Glutamatergic neuron (in vitro differentiated cells): ENCODE measurements at places on chromosomes 7 and 10.

DNA sequence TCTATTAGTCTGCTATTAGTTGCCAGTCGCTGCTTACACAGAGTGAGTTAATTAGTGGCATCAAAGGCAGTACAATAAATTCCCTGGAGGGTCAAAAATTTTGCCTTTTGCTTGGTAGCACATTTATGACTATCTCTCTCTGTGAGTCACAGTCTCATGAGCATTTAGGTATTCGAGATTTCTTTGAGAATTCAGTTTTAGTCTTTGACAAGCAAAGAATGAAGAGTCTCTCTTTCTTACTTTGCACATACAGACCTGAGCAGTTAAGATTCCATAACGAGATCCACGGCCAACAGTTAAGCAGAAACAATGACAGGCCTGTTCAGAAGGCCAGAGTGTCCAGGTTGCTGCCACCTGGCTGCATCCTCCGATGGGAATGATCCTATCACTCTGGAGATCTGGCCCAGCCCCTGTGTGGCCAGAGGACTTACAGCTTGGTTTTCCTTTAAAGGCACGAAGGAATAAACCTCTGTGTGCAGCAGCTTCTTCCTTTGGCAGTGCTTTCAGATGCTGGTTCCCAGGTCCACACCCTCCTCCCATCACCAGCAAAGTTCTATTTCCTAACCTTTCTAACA is 80.6 kb downstream of the GLI3 start:
- H3K4me1 ChIP-seq: peaks cover 28% of the 10 kb centered on the region
- no peak overlapping the region for H3K4me3 ChIP-seq
- H3K36me3 ChIP-seq: no peaks in the 10 kb centered on the region
- H3K27ac ChIP-seq: no peak overlapping the region

DNA sequence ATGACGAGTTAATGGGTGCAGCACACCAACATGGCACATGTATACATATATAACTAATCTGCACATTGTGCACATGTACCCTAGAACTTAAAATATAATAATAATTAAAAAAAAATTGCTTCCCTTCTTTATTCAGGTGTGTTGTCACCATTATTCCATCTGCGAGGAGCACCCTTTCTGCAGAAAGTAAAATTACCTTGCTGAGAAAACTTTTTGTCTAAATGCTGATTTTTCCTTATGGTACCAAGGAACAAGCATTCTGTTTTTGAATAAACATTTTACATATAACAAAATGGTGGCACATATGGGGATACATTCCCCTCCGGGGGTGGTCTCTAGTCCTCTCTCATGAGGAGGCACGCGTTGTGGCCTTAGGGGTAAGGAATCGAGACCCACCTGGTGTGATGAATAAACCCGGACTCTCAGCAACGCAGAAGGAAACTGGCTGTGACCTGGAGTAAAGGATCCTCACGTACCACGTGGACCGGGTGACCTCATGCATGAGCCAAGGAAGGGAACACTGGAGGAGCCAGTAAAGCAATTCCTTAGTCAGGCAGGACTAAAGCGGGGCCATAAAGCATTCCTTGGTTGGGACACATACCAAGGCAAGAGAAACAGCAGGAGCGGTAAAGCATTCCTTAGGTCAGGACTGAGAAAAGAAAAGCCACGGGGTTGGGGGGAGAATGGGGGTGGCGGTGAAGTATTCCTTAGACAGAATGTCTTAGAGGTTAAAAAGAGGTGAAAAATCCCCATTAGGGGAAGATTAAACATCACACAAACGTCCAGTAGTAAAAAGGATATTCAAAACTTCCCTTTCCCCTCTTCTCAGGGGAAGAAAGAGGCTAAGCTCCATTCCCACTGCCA is 20.8 kb upstream of the OPTN start:
- no peaks in the 10 kb centered on the region for H3K27me3 ChIP-seq
- H3K4me3 ChIP-seq: no peak overlapping the region
- no peak overlapping the region for H3K27ac ChIP-seq
- H3K4me1 ChIP-seq: no peaks in the 10 kb centered on the region
- peaks cover 29% of the 10 kb centered on the region for H3K36me3 ChIP-seq
- no peak for DNase-seq

- H3K27me3 ChIP-seq: no peaks in the 10 kb centered on the region
- peaks cover 9% of the 10 kb centered on the region for H3K4me1 ChIP-seq
- no peaks in the 10 kb centered on the region for H3K36me3 ChIP-seq
- DNase-seq: no peak
- H3K27ac ChIP-seq: no peak overlapping the region
Observed at GRCh38 chr7:119724041-119724792, 548.8 kb upstream of the KCND2 start.

GRCh38 chr7:130079846-130080394 is 9.6 kb downstream of the KLHDC10 start:
- no peak overlapping the region for H3K4me3 ChIP-seq
- H3K27me3 ChIP-seq: peaks cover 1% of the 10 kb centered on the region
- no peak overlapping the region for H3K27ac ChIP-seq
- DNase-seq: no peak
- peaks cover 4% of the 10 kb centered on the region for H3K36me3 ChIP-seq
- H3K4me1 ChIP-seq: no peaks in the 10 kb centered on the region

DNA sequence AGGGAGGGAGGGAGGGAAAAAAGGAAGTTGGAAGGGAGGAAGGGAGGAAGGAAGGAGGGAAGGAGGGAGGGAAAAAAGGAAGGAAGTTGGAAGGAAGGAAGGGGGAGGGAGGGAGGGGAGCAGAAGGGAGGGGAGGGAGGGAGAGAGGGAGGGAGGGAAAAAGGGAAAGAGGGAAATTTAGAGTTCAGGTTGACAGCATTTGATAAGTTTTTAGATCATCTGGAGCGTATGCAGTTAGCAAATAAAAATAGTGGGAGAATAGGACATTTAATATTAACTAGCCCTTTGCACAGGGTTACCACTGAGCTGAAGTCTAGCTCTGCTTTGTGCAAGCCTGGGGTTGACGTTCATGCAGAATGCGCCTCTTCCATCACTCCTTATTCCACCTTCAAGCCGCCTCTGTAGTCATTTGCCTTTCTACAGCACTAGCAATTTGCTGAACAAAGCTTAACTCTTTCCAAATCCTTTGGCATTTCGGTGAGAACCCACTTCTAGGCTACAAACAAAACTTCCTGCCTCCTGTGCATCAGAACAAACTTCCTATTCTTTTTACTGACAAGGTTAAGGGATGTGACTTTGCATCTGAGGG is 8.6 kb downstream of the STRA8 start:
- H3K27ac ChIP-seq: no peak overlapping the region
- no peak overlapping the region for H3K4me3 ChIP-seq
- H3K36me3 ChIP-seq: peaks cover 1% of the 10 kb centered on the region

GRCh38 chr7:41975849-41976248 is 261.2 kb downstream of the GLI3 start:
- no peak overlapping the region for H3K27ac ChIP-seq
- no peaks in the 10 kb centered on the region for H3K4me1 ChIP-seq
- no peaks in the 10 kb centered on the region for H3K27me3 ChIP-seq
- H3K36me3 ChIP-seq: no peaks in the 10 kb centered on the region
- DNase-seq: no peak

GRCh38 chr7:111535142-111535870 is 27.0 kb downstream of the IMMP2L start:
- H3K27me3 ChIP-seq: no peaks in the 10 kb centered on the region
- peaks cover 12% of the 10 kb centered on the region for H3K4me1 ChIP-seq
- no peak for DNase-seq

DNA sequence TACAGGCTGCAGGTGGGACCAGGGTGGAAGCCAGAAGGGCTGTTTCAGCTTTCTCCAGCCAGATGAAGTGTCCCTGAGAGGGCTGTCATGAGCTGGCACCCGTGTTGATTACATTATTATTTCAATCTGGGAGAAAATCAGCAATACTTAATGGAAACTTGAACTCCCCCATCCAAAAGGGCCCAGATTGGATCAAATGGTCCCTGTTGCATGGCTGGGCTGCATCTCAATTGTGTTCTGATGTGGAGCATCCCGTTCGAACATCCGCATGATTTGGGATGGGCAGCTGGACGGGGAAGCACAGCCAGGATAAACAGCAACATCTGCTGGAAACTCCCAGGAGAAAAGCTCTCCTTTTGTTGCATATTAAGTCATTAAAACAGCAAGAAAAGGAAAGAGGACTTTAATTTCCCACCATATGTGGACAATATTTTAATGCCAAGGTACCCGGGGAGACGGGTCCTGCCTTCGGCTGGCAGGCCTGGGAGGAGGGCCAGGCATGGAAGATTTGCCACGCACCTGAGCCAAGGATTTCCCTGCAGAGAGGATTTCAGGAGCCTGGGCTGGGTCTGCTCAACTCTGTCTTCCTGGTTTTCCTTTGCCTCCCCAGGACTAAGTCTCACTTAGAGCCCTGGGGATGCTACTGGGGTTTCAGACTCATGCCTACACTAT is 52.4 kb downstream of the NPTX2 start:
- peak overlapping the region; percentile 66 for H3K27ac ChIP-seq
- DNase-seq: no peak
- H3K36me3 ChIP-seq: peaks cover 5% of the 10 kb centered on the region
- peaks cover 13% of the 10 kb centered on the region for H3K4me1 ChIP-seq

DNA sequence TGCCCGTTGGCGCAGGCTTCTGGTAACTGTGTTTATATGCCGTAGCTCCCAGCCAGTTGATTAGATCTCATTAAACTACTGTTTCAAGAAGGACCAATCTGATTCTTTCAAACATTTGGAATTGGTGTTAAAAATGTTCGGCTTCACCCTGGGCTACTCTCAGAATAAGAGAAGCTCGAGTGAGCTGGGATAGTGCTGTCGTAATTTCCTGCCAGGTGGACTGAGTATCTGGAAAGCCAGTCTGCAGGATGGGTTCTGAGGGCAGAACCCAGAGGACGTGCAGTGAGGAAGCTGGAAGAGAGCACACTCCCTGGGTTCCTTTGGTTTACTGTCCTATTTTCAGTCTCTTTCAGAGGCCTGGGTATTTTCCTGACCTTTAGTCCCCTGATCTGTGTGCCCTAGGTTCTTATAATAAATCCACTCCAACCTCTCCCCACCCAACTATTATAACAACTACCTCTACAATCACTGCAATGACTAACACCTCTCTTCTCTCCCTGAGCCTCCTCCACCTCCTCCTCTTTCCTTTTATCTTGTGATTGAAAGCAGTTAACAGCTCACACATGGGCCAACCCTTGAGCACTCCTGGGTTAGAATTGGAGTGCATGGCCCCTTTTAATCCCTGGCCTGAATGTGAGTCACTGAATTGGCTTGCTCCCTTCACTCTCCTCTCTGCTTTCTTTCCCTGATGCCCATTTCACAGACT is 63.0 kb downstream of the AOAH start:
- DNase-seq: no peak
- H3K4me1 ChIP-seq: peaks cover 12% of the 10 kb centered on the region

- no peaks in the 10 kb centered on the region for H3K27me3 ChIP-seq
- no peak overlapping the region for H3K27ac ChIP-seq
- no peaks in the 10 kb centered on the region for H3K36me3 ChIP-seq
- DNase-seq: no peak
- H3K4me3 ChIP-seq: no peak overlapping the region
Observed at GRCh38 chr7:122652876-122653275, 46.0 kb downstream of the RNF133 start.
